ENCODE measurements at places on chromosomes 7 and 10.

- DNase-seq: no peak
These were observed 62.2 kb upstream of the TRIM8 start for GRCh38 chr10:102581981-102582580.

- no peak for DNase-seq
These were observed 229.8 kb downstream of the FGFR2 start for GRCh38 chr10:121368347-121369025.

DNA sequence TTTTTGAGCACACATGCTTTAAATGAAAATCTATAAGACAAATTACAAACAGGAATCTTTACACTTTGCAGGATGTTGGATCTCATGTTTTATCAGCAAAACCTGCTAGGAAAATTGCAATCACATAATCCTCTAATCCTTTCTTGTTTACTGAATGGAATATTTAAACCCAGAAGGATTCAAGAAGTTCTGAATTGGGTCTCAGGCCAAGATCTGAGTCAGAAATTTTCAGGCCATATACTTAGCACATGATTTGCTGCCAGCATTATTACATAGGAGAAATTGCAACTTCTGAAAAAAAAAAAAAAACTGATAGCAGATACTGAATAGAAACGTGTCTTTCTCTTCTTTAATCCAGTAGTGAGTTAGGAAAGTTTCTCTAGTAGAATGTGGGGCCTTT is 1005.3 kb upstream of the POT1 start:
- DNase-seq: no peak

DNA sequence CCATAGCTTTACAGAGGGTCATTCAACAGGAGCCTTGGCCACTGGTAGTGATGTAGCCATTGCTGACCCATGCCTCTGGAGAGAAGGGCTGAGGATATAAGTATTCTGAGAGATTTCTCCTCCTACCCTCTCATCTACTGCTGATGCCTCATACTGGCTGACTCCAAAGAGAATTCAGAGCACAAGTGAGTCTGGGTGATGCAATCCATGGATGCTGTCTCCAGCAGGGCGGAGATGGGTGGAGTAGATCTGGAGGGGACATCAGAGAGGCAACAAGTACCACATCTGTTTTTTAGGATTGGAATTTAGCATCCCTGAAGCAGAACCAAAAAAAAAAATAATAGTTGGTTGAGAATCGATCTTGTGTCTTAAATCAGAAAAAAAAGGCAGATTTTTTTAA is 705.7 kb upstream of the CELF2 start:
- DNase-seq: no peak

- DNase-seq: no peak
These were observed 48.1 kb downstream of the WIPF3 start for GRCh38 chr7:29854257-29854938.

GRCh38 chr7:45236666-45237065 is 79.1 kb downstream of the RAMP3 start:
- DNase-seq: no peak

GRCh38 chr7:4069268-4070095 is 612.6 kb upstream of the FOXK1 start:
- DNase-seq: no peak
